ENCODE measurements at places on chromosomes 6 and 20.

GRCh38 chr6:26311385-26312095 lies 53.5 kb upstream of the BTN3A2 start:
- peak; percentile 83 for DNase-seq

DNA sequence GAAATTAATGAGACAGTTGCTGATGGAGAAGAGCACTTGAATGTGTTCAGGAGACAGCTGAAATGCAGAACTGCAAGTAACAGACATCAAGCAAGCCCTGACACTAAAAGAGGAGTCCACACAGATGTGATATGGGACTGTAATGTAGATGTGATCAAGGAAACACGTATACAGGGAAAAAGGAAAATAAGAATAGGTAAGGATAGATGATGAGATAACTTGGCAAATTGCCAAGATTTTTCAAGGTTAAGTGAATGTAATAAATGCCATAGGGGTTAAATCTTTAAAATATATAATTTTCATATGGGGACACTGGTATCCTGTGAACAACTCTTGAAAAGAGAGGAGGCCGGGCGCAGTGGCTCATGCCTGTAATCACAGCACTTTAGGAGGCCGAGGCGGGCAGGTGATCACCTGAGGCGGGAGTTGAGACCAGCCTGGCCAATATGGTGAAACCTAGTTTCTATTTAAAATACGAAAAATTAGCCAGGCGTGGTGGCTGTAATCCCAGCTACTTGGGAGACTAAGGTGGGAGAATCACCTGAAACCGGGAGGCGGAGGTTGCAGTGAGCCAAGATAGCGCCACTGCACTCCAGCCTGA lies 7.2 kb upstream of the SNX14 start:
- DNase-seq: peak; percentile 8

DNA sequence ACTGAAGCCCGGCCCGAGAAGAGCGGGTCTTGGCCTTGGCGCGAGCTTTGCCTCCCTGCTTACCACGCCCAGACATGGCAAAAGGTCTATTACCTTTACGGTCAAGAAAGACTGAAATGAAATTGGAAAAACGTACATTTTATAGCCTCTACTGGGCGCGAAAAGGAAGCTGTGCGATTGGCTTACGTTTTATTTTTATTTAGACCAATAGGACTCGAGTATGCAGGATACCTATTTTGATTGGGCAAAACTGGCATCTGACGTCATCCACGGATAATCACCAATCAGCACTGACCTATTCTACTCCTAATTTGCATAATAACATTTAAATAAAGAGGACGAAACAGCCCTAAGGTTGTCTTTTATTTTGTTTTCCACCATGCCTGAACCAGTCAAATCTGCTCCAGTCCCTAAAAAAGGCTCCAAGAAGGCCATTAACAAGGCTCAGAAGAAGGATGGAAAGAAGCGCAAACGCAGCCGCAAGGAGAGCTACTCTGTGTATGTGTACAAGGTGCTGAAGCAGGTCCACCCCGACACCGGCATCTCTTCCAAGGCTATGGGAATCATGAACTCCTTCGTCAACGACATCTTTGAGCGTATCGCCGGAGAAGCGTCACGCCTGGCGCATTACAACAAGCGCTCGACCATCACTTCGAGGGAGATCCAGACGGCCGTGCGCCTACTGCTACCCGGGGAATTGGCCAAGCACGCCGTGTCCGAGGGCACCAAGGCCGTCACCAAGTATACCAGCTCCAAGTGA lies 97.4 kb downstream of the OR2B2 start:
- DNase-seq: peak; percentile 92

GRCh38 chr6:170438861-170439260 lies 114.2 kb downstream of the PSMB1 start:
- DNase-seq: no peak

- DNase-seq: no peak
Observed at GRCh38 chr6:166718516-166718915, 91.5 kb upstream of the RPS6KA2 start.

GRCh38 chr6:87093199-87093598 lies 1.7 kb downstream of the CGA start:
- no peak for DNase-seq

- no peak for DNase-seq
Observed at GRCh38 chr20:34569598-34569997, 11.1 kb downstream of the MAP1LC3A start.

- no peak for DNase-seq
Observed at GRCh38 chr6:7269816-7270215, 43.2 kb downstream of the SSR1 start.

- DNase-seq: no peak
Observed at GRCh38 chr6:88492824-88493223, 326.7 kb upstream of the CNR1 start.

DNA sequence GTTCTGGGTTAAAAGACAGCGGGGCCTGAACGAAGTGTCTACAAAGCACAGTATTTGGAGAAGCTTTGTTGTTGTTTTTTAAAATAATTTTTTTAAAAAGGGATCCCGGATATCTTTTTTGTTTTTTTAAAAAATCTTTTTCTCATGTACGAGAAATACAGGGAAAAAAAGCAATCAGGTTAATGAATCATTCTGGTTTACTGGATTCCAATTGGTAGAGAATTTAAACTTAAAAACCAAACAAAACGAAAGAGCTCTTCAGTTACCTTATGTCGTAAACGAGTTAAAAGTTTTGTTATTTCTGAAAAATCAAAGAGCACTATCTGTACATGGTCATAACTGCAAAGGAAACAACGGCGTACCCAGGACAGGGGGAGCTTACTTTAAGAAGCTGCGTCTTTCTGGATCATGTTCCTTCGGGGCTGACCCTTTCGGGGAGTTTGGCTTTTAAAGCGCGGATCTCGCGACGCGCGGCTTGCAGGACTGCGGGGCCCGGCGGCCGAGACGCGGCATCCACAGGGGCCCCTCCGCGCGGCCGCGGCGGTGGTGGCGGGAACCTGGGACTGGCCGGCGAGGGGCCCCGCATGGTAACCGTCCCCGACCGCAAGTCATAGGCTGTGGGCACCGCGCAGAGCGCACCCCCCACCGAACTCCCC lies 927 bp downstream of the IL20RA start:
- DNase-seq: peak; percentile 6

DNA sequence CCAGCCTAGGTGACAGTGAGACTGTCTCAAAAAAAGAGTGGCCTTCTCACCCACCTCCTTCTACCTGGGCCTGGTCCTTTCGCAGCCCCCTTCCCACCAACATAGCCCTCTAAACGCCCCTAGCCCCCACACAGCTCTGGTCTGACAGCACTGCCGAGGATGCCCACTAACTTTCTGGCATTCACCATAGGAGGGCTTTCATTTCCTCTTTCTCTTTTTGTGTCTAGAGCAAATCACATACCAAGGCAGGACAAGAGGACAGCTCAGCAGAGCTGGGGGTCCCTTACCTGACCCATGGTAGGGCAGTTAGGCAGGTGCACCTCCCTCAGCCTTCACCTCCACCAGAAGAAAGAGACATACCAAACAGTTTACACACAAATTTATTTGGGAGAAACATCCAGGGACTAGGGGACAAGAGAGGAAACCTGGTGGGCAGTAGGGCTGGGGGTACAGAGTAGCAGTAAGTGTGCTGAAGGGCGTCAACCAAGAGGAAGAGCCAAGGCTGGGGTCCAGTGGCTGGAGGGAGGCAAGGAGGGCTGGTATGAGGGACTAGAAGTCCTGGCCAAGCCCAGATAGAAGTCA lies 4.5 kb downstream of the LY6G5C start:
- no peak for DNase-seq

DNA sequence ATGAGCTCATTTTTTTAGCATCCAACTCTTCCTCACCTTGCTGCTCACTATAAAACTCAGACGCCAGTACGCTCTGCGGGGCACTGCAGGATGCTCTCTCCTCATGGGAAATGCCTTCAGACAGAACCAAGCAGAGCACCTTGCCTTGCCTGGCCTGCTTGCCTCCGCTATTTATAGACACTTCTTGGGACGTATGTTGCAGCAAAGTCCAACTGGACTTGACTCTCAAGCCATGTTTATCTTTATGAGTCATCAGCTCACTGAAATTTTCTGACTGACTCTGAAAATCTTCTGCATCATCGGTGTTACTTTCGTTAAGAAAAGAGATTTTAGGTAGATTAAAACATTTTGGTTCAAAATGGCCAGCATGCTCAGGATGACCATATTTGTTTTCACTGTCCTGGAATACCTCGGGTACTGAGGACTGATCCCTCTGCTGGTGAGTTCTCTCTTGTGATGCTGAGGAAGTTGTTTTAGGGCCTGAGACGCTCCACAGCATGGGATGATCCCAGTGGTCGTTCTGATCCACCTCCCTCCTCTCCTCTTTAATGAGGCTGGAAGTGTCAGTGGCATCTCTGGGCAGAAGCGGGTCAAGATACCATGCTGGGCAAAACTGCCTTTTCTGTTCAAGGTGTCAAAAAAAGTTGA lies 204.5 kb downstream of the KIF16B start:
- DNase-seq: no peak

GRCh38 chr6:109103942-109104341 lies 8.6 kb downstream of the CEP57L1 start:
- DNase-seq: no peak

DNA sequence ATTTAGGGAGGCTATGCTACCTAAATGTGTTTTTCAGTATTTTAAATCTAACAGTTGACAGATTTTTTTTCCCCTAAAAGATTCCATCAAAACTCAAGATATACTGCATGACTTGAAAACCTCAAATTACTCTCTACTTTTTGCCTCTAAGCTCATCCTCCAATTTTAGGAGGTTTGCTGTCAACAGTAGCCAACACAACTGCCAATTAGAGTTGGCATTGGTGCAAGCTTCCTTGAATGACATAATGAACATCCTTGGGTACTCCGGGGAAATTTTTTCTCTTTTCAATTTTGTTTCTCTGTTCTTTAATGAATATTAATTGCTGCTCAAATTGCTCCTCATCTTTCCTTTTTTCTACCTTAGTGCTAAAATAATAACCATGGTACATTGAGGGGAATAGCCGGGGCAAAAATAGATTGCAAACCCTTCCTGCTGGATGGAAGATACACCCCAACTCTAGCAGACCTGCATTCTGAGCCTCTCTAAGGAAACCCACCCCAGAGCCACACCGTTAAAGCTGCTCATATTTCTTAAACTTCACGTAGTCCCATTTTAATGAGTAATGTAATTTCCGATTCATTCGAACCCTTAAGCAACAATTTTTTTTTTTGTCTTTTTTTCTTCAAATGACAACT lies 34.3 kb downstream of the SLC22A23 start:
- DNase-seq: no peak

DNA sequence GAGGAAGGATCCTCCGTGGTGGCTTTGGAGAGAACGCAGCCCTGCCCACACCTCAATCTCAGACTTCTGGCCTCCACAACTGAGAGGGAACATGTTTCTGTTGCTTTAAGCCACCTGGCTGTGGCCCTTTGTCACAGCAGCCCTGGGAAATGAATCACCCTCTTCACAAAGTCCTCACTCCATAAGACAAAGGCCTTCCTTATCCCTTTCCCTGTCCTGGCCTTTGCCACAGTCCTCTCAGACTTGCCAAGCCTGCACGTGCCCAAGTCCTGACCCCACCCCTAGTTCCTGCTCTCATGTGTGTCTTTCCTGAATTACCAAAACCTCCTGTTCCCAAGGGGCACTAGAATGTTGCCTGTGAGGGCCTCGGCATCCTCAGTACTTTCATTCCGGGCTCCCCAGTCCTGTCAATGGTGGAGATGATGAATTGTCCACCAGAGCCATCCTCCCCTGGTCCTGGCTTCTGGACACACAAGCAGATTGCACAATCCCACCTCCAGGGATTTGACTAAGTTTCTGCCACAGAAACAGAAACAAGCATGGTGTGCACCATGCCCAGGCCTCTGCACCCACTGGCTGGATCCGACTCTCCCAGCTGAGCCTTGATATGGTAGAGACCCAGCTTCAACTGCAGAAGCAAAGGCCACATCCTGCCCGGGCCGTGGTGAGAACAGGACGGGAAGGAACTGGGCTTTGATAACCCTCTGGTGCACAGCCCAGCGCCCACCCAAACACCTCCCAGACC lies 232.6 kb upstream of the PDE10A start:
- DNase-seq: no peak

Measured in kidney glomerular epithelial cell (primary cell).